HAP-1 (cell line): ENCODE measurements at places on chromosomes 4 and X.

DNA sequence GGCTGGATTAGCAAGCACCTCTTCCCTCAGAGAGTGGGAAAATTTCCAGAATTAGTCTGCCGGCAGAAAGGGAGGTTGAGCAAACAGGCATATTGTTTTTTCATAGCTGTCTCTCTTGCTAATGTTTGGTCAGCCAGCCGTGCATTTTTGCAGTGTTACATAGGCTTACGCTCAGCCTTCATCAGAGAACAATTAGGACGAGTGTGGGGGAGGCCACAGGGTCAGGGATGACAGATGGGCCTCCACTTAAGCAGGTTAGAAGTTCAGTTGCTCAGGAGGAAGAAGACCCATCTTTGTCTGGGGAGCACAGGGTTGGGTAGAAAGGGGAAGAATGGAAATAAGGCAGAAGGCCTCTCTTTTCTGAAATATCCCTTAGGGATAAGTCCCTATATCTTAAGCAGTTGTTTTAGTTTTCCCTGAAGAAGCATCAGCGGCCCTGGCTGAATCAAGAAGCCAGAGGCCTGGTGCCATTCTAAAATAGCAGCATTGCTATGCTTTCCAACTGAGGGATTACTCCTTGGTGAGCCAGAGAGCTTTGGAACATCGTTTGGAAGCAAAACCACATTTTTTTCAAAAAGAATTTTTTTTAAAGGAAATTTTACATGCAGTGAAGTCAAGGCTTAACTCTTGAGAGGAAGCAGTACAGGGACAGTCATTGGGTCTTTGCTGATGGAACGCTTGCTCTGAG, 118.8 kb downstream of the SMIM20 start:
- DNase-seq: no peak

GRCh38 chr4:184846531-184846930, 20.8 kb upstream of the ACSL1 start:
- DNase-seq: no peak

DNA sequence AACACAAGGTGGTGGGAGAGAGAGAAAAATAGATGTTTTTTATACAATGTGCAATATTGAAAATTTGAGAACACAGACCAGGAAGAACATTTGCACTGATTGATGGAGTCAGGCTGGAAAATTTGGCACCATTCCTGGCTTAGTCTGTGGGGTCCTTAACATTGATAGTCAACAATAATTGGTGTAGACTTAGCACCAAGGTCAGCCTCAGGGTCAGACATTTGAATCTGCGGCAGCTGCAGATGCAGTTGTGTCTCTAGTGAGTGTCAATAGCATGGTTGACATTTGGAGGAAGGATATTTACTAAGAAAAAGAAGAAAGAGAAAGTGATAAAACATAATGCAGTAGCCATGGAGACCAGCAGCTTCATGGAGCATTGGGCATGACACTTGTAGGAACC, 31.5 kb upstream of the GLRA3 start:
- no peak for DNase-seq

DNA sequence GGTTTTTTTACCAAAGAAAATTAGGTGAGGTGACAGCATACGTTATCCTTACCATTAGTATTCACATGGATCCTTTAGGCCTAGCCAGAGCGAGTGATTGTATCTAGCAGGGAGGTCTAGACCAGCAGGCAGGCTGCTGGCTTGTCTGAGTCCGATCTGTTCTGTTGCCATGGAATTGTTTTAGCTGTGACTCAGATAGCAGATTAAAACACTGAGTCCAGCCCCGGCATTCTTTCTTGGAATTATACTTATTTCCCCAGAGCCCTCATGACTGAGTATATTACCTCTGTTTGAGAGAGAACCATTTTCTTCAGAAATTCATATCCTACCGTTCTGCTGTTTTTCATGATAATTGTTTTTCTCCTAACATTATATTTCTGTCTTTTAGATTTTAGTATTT, 37.4 kb downstream of the OCRL start:
- no peak for DNase-seq

DNA sequence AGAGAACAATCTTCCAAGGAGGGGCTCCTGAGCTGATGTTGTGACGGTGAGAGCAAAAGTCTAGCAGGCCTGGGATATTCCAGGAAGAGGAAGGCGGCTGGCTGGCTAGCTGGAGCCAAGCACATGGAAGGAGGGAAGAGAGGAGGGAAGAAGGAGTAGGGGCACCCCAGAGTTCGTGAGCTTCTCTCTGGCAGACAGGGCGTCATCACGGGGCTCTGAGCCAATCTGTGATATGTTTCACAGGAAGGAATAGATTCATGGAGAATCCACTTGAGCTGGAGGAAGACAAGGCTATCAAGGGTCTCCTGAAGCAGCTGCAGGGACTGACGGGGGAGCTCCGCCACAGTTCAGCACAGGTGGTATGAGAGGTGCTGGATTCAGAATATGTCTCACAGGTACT, 73.6 kb downstream of the DHRSX start:
- no peak for DNase-seq

DNA sequence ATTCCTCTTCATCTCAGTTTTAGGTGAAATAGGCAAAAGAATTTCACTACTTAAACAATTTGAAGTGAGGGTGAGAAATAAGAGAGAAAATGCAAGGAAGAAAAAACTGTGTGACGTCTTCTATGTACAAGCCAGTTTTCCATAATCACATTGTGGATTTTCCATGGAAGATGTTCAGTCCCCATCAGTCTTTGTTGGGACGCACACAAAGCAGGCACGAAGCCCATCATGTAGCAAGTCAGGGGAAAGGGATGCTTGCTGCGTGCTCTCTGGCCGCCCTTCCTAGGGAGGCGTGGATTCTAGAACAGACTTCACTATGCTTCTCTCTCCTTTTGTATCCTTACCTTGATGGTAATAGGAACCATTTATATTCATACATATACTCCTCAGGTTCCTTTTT, 54.7 kb downstream of the RBPJ start:
- DNase-seq: no peak

DNA sequence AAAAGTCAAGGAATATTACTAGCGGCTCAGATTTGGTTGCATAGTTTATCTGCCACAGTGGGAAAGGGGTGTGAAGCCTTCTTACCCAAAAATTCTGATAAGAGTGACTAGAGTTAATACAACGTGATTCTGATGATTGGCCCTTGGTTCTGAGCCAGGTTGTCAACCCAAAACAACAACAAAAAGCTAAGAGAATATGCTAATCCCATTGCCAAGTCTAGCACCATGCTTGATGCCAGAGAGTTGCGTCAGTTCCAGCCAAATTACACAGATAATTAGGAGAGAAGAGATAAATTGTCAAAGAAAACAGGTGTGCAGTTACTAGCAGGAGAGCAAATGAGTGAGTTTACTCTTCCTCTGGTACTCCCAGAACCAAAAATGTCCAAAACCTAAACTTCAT, 287.4 kb upstream of the AGA start:
- no peak for DNase-seq

GRCh38 chrX:12947545-12948235, 27.2 kb upstream of the TMSB4X start:
- DNase-seq: no peak

GRCh38 chr4:891747-892146, 40.4 kb downstream of the GAK start:
- DNase-seq: no peak

DNA sequence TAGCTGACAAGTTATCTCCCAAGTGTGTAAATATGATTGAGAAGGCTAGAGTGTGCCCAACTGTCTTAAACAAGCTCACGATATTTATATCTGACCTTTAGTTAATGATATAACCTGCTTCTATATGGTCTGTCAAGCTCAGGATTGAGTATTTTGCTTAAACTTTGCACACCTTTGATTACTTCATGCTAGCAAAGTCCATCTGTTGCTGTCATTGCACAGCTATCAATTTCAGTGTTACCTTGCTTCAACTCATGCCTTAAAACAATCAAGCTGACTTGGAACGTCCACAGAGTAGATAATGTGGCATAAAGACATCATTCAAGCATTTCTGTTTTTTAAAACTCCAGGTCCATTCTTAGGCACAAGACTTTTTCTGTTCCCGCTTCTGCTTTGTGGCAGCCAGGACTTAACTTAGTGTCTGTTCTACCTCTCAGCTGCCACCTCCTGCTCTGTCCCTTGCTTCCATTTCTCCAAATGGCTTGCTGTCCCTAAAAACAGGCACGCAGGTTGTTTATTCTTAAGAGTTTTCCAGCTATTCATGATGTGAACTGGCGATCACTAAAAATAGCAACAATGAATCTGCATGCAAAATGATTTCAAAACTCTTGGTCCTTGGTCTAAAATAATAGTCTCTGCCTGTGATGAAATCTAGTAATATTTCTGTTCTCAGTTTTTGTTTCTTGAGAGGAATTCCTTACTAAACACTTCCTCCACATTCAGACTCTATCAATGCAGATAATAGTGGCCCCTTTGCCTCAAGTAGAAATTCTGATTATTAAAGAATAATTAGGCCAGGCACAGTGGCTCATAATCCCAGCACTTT, 16.3 kb upstream of the NEIL3 start:
- no peak for DNase-seq

DNA sequence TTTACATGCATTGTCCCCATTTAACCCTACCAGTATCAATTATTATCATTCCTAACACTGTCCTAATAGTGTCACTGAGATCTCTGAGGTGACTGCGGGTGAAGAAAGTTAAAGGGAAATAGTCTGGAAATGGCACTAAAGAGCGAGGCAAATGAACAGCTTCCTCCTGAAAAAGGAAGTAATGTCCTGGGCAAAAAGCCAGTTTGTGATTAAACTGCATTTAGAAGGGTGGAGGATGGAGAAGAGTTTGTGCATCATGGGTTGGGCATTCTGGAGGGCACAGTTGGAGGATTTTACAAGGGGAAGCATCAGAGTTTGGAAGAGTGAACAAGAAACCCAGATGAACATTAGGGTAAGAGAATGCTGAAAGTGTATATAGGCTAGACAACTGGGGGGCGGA, 60.5 kb upstream of the SLC25A4 start:
- DNase-seq: no peak

DNA sequence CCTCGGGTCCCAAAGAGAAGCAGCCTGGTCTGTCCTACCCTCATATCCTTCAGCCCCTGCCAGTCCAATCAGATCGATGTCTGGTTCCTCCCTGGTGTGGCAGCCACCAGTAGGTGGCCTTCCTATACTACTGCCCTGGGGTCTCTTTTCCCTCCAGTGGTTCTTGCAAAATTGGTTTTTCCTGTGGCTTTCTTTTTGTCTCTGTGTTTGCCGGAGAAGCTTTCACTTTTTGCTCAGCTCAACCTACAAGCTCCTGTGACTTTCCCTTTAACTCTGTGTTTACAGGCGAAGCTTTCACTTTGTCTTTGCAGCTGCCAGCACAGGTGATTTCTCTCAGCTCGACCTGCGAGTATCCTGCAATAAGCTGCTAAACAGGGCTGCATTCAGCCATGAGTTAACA, 46.8 kb downstream of the UGT2A3 start:
- no peak for DNase-seq

DNA sequence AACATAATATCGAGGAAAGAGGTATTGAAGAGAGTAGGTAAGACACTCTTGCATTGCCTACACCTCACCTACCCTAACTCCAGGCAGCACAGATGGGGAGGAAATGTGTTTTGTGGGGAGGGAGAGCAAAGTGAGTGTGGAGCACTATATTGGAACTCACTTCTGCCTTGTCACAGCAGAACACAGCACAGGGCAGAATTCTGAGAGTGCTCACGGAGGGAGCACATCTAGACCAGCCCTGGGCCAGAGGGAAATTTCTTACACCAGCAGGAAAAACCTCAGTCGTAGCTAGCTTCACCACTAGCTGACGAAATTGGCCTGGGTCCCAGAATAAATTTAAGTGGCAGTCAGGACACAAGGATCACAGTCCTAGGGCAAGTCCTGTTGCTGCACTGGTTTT, 517.3 kb downstream of the TMA16 start:
- no peak for DNase-seq

DNA sequence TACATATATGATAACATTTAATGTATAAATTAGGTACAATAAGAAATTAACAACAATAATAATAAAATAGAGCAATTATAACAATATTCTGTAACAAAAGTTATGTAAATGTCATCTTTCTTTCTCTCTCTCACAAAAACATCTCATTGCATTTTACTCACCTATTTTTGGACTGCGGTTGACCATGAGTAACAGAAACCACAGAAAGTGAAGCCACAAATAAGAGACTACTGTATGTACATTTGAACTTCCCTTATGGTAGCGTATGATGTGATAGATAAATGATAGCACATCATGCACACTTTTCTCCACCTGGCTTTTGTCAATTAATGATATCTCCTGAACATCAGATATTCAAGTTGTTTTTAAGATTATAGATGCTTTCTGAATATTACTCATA, 80.5 kb downstream of the HNRNPD start:
- no peak for DNase-seq

DNA sequence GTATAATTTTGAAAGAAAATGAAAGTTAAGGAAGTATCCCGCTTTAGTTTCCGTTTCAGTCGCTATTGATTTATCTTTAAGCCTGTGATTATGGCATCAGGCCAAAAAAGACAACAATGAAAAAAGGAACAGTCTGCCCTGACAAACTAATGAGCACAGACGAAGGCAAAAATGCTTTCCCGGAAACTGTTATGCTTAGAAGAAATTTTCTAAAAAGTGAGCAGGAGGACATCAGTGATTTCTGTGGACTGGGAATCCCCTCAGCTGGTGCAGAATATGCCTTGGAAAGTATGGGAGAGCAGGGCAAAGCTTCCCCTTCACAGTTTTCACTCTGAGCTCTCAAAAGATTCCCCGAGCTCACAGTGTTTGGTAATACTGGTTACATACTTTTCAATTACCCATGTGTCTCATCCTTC, 5.1 kb upstream of the CXCL10 start:
- DNase-seq: peak; percentile 52

GRCh38 chrX:118545510-118545909, 49.9 kb downstream of the DOCK11 start:
- DNase-seq: no peak

- no peak for DNase-seq
Measured at GRCh38 chr4:89337681-89338080, 30.1 kb upstream of the GPRIN3 start.

GRCh38 chr4:24224446-24224845, 334.6 kb upstream of the PPARGC1A start:
- no peak for DNase-seq

GRCh38 chr4:98652996-98653395, 5.4 kb downstream of the TSPAN5 start:
- no peak for DNase-seq

GRCh38 chr4:40419231-40419912, 84.2 kb downstream of the CHRNA9 start:
- DNase-seq: no peak

DNA sequence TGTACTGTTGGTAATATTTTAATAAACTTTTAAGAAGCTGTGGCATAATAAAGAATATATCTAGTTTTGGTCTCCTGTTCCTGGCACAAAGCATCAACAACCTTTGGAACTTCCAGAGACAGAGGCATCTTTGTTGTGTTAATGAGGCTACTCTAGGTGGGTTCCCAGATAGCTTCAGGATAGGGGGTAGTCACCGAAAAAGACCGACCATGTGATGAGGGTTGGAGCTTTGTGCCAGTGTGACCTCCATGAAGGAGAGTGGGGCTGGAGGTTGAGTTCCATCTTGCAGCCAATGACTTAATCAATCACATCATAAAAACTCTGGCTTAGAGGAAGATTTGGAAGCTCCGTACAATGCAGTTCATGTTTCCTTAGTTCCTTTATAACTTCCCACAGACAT, 9.9 kb downstream of the PPAT start:
- no peak for DNase-seq
